ENCODE measurements at places on chromosomes 1 and 21. TPM values are rescaled to one million over a fixed set of nuclear protein-coding genes. Genes with fewer than 3 reads are reported as not detected.

DNA sequence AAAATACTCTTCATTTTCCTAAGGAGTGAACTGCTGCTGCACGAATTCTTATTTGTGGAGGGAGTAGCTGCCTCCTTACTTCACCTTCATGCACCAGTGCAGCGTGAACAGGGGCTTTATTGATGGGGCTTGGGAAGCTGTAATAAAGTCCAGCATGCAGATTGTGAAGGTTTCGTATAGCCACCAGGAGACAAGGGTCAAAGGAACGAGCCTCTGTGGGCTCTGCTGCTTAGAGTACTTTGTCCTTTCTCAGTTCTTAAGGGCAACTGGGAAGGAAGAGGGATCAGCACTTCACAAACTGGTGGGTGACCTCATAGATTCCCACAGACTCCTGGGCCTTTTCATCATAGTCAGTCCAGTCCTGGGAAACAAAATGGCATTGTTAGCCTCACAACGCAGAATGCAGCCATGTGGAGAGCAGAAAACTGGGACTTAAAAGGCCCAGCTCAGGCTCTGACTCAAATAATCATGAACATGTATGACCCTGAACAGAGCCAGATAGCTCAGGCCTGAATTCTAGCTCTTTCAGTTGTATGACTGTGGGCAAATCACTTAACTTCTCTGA lies 6.0 kb downstream of the CZIB start:
- no peak overlapping the region for H3K4me3 ChIP-seq
- no peak for DNase-seq
- H3K27ac ChIP-seq = no peak overlapping the region
- H3K27me3 ChIP-seq = no peaks in the 10 kb centered on the region
- peaks cover 24% of the 10 kb centered on the region for H3K36me3 ChIP-seq
- peaks cover 4% of the 10 kb centered on the region for H3K4me1 ChIP-seq

GRCh38 chr1:5566924-5567323 lies 425.3 kb downstream of the NPHP4 start:
- no peaks in the 10 kb centered on the region for H3K27me3 ChIP-seq
- no peaks in the 10 kb centered on the region for H3K4me1 ChIP-seq
- no peak overlapping the region for H3K4me3 ChIP-seq

The TFF2 gene
- not detected for total RNA-seq

The IRF6 gene
- 1.2 TPM for total RNA-seq

DNA sequence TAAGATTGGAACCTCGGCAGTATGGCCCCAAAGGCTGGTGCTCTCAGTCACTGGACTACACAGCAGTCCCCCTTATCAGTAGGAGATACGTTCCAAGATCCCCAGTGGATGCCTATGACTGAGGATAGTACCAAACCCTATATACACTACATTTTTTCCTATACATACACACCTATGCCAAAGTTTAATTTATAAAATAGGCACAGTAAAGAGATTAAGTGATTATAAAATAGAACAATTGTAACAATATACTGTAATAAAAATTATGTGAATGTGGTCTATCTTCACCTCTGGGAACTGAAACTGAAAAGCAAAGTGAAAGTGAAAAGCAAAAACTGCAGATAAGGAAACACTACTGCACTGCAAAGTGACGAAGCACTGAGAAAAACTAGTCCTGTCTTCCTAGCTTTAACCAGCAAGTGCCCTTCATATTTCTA lies 96.8 kb downstream of the INTS7 start:
- H3K4me3 ChIP-seq = peak overlapping the region; percentile 42
- no peaks in the 10 kb centered on the region for H3K36me3 ChIP-seq
- no peak for DNase-seq
- H3K4me1 ChIP-seq = peaks cover 20% of the 10 kb centered on the region

The WDR64 gene
- total RNA-seq = not detected

GRCh38 chr1:200143347-200143746 lies 115.8 kb downstream of the NR5A2 start:
- H3K4me1 ChIP-seq = no peaks in the 10 kb centered on the region
- H3K27ac ChIP-seq = no peak overlapping the region
- H3K36me3 ChIP-seq = no peaks in the 10 kb centered on the region
- H3K4me3 ChIP-seq = no peak overlapping the region

All from CD8-positive, alpha-beta memory T cell (primary cell).